ENCODE measurements at places on chromosomes 1 and 21.

- DNase-seq, result no peak
These were observed 48.3 kb downstream of the IL23R start for GRCh38 chr1:67214420-67215174.

GRCh38 chr1:33903210-33903589 is 39.3 kb downstream of the HMGB4 start:
- no peak for DNase-seq

DNA sequence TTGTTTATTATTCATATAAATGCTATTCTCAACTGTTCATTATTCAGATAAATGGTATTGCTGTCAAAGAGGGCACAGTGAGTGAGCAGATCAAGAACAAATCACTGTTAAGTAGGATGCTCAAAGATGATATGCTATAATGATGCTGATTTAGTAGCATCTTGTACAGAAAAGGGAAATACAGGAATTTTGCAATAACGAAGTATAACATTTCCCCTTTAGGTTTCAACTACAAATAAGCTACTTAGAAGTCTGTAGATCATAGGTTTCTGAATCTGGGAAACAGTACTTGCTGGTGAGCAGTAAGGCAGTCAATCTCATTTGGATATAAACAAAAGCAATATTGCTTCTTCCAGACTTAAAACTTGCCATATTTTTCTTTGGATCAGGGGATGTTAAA is 27.3 kb upstream of the RCOR3 start:
- no peak for DNase-seq

- no peak for DNase-seq
These were observed 64.0 kb upstream of the PLXNA2 start for GRCh38 chr1:208308221-208308620.

GRCh38 chr1:111203681-111204200 is 3.3 kb upstream of the DENND2D start:
- peak; percentile 71 for DNase-seq

- no peak for DNase-seq
These were observed 32.7 kb downstream of the MRPS6 start for GRCh38 chr21:34105947-34106541.

GRCh38 chr1:154445040-154445472 is 39.9 kb downstream of the IL6R start:
- no peak for DNase-seq

DNA sequence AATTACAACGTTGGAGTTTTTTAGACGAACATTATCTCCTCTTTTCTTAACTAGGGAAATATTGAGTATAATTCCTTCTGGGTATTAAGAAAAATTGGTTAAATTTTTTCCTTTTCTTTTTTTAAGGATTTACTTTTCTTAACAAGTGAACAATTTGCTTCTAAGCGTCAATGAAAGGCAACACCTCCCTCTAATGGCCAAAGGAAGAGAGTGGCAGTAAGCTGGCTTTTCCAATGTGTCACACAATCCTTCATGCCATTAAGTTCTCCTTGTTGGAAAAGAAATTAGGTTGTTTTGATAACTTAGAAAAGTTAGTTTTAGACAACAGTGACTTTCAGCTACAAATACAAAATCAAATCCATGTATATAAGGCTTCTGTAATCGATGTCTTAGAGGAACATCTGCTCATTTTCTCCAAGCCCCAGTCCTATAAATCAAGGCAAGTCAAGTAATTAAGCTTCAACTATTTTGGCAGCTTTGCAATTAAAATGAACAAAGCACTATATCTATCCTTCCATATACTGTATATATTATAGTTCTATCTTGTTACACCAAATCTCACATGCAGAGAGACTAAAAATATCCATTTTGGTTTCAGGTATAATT is 62.8 kb downstream of the EDEM3 start:
- no peak for DNase-seq

DNA sequence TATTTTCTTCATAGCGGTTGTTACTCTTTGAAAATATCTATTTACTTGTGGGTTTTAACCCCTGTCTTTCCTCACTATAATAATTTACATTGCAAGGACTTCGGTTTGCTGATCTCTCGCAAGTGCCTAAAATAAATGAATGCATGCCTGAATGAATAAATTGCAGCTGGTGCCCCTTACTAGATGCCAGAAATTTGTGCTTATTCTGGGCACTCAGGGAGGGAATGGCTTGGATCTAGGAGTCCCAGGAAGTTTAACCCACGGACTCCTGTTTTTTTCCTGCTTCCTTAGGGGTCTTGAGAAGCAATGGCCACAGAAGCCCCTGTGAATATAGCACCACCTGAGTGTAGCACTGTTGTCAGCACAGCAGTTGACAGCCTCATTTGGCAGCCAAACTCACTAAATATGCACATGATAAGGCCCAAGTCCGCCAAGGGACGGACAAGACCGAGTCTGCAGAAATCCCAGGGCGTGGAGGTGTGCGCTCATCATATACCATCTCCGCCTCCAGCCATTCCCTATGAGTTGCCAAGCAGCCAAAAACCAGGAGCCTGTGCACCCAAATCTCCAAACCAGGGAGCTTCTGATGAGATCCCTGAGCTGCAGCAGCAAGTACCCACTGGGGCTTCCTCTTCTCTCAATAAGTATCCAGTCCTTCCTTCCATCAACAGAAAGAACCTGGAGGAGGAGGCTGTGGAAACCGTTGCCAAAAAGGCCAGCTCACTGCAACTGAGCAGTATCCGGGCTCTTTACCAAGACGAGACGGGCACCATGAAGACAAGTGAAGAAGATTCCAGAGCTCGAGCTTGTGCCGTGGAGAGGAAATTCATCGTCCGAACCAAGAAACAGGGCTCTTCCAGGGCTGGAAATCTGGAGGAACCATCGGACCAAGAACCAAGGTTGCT is 4.2 kb upstream of the PLA2G2C start:
- no peak for DNase-seq

- no peak for DNase-seq
These were observed 7.0 kb downstream of the AVPR1B start for GRCh38 chr1:206110161-206110560.

DNA sequence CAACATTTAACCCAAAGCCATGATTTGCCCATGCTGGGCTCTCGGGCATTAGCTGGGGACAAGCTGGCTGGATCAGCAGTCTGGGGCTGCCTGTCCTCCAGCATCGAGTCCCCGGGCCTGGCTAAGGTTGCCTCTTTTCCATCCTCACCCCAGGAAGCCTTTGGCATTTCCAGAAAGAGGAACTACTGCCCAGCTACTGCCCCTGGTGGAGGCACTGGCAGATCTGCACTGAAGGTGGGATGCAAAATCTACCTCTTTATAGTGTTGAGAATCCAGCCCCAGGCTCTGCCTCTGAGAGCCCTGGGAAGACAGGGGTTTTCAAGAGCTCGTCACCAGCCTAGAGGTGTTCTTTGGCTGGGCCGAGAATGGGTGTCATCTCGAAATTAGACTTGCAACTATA is 635.9 kb downstream of the MATN1 start:
- DNase-seq, result no peak

DNA sequence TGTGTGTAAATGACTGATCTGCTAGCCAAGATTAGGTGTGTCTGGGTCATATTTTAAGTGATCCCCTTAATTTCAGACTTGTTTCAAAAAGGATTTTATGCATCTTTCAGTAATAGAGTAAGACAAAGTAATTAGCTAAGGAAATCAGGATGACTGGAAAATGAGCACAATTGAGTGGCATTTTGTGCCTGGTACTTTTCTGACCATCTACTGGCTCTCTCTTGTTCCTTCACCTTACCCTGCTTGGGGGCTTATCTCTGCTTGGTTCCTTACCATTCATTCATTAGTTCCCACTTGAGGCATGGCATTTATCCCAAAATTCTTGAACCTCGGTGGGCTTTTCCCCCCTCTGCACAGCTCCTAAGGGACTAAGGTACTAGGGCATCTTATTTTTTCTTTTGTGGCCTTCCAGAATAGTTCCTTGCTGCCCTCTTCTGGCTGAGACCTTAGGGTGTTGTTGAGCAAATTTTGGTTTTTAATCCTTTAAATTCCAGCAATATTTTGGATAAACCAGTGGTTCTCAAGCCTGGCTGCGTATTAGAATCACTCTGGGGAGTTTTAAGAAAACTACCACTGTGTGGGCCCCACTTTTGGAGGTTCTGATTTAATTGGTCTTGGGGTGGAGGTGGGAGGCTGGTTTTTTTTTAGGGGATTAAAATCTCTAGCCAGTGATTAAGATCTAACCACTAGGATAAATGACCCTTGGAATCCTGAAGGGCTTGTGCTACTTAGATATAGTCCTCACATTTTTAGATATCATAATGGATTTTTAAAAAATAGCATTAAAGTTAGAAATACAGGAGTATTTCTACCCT is 50.8 kb downstream of the HS2ST1 start:
- DNase-seq, result no peak

GRCh38 chr1:193060406-193060805 is 994 bp downstream of the RO60 start:
- DNase-seq, result no peak

DNA sequence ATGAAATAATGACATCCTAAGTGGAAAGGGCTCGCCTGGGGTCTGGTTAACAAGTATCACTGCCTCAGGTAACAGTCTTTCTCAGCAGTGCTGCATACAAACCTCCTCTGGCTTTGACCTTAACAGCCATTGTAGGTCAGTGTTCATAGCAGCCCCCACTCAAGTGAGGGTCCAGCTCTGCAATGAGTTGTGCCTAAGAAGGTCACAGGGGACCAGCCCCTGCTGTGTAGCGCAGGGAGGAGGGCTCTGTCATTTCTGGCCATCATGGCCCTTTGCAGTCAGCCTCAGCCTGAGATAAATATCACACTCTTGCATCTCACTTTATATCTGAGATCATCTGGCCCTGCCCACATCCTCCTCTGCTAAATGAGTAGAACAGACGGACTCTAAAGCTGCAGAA is 18.1 kb upstream of the MYSM1 start:
- DNase-seq, result no peak

GRCh38 chr21:36555199-36555800 is 75.4 kb upstream of the CLDN14 start:
- no peak for DNase-seq

DNA sequence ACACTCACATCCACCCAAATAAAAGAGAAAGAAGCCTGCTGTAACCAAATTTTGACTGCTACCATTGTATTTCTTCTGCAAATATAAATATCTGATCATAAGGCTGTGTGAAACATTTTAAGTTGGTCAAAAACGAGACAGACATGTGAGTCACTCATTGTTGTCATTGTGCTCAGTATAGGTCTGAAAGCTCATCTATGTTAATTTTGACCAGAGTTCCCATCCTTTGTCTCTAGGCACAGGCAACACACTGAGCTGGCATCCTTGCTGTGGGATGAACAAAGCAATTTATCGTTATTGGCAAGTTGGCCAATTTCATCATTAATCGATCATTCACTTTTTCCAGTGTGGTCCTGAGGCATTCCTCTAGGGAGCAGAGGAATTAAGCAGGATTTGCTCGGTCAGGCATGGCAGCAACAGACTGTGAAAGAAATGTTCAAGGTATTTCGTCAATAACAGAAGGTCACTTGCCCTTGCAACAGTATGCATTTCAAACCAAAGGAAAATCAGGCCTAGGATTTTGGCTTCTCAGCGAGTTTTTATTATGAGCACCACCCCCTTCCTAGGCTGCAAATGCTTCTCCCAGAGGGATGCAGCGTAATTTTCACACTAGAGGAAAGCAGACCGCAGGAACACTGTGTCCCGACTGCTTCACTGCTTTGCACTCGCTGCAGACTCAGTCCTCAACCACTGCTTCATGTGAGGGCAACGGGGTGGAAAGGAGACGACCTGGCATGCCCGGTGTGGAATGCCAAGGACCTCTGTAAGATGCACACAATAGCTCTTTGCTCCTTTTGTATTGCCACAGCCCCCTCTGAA is 87.9 kb upstream of the SMYD2 start:
- DNase-seq, result no peak

GRCh38 chr1:41662765-41663437 is 178.4 kb upstream of the EDN2 start:
- no peak for DNase-seq

GRCh38 chr1:213852107-213852506 is 135.7 kb upstream of the PROX1 start:
- no peak for DNase-seq

GRCh38 chr1:230140221-230141020 is 73.4 kb downstream of the GALNT2 start:
- DNase-seq, result no peak

DNA sequence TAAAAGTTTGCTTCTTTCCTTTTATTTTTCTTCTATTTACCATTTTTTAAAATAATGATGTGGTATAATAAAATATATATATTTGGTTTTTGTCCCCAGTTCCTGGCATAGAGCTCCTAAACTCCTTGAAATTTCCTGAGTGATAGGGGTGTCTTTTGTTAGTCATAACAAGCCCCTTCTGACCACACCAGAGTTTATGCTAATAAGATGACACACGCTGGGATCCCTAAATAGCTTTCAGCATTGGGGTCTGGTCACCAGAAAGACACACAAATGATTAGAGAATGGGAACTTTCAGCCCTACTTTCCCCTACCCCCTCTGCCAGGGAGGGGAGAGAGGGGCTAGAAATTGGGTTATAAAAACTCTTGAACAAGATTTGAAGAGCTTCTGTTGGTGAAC is 56.2 kb downstream of the COL24A1 start:
- DNase-seq, result no peak

- DNase-seq, result no peak
These were observed 230.8 kb downstream of the NEGR1 start for GRCh38 chr1:72051538-72051937.

GRCh38 chr1:61391730-61392129 is 309.4 kb downstream of the NFIA start:
- DNase-seq, result peak; percentile 32
